Stimulated activated CD8-positive, alpha-beta memory T cell treated with anti-CD3 and anti-CD28 coated beads, Interleukin-4, amount 100 ng/mL, for 4 hours (primary cell): ENCODE measurements at places on chromosomes 1 and 21.

DNA sequence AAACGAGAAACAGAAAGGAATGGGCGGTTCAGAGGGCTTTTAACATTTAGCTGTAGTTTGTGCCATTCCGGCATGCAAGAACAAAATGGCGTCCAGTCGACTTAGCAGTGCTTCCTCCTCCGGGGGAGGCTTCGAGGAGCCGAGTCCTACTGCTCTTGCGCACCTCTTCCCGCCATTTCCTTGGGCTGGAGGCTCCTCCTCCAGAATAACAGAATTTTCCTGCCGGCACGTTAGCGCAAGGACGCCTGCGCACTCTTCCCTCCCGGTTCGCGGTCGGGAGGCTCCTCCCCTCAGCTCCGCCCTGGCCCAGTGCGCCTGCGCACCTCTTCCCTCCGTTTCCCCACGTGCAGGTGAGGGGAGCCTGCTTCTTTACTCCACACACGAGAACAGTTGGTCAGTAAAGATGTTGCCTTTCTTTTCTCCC is 1.0 kb downstream of the DMRTB1 start:
- no peak for DNase-seq

- DNase-seq = no peak
Observed at GRCh38 chr1:112906150-112906698, 49.8 kb downstream of the SLC16A1 start.

DNA sequence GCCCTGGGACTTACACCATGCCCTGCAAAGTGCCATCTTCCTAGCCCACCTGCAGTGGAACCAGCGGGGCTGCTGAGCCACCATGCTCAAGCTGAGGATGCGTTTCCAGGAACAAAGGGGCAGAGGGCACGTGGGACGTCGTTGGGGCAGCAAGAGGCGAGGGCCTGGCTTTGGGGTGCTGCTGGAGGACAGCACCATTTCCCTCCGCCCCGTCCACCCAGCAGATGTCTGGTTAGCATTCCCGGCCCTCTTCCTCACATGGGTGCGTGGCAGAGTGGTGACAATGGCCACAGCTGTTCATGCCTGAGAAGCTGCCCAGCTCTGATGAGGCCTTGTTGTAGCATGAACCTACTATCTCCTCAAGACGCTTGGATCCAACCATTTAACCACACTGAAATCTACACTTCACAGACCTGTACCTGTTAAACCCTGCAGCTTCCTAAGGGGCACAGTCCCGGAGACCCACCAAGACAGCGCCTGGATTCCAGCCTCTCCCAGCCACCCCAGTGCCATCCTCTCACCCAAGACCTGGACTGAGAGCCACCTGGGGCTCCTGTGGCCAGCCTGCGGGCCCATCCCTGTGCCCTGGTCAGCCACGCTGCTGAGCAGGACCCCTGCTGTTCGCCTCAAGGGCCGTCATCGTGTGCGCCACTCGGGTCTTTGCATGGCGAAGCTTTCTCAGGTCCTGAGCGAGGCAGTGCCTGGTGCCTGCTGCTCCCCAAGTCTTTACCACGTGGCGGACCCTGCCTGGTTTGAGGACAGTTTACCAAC is 33.2 kb downstream of the SLC45A1 start:
- no peak for DNase-seq

DNA sequence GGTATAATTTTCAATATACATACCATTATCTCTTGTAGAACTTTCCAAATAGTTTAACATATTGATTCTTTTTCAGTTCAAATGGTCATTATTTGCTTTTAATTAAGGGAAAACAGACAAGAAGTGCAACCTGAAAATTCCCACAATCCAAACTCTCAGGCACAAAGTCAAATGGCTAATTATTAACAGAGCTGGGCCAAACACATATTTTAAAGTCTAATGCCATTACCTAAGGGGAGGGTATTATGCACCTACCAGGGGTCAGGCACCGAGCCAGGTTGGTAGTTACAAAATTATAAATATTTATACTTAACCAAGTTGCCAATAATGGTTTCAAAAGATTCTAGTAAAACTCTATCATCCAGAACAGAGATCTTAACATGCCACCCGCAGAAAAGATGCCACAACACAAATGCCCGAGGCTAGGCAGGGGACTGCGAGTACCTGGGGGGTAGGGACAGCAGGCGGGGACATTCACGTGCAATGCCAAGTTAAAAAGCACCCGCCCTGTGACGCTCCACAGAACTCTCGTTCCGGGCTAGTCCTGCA is 15.0 kb downstream of the LBR start:
- no peak for DNase-seq

DNA sequence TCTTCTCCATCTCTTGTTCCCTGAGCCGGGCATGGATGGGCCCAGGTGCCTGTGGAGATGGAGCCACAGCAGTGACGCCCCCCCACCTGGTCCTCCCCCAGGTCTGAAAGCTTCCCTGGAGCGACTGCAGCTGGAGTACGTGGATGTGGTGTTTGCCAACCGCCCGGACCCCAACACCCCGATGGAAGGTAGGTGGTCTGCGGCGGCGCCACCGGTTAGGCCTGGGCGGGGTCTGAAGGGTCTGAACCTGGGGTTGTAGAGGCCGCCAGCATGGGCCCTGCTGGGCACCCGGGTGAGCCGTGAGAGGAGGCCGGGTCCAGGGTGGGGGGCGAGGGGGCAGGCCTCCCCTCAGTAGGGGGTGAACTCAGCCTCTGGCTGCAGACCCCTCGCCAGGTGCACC is 44.6 kb downstream of the KCNAB2 start:
- no peak for DNase-seq

- DNase-seq = no peak
Observed at GRCh38 chr1:193183019-193183627, 3.3 kb downstream of the B3GALT2 start.

- no peak for DNase-seq
Observed at GRCh38 chr1:117564227-117565075, 41.4 kb upstream of the TENT5C start.

- no peak for DNase-seq
Observed at GRCh38 chr1:174789399-174789798, 210.3 kb upstream of the CACYBP start.

GRCh38 chr1:65894738-65895605 is 102.3 kb downstream of the PDE4B start:
- DNase-seq = no peak

DNA sequence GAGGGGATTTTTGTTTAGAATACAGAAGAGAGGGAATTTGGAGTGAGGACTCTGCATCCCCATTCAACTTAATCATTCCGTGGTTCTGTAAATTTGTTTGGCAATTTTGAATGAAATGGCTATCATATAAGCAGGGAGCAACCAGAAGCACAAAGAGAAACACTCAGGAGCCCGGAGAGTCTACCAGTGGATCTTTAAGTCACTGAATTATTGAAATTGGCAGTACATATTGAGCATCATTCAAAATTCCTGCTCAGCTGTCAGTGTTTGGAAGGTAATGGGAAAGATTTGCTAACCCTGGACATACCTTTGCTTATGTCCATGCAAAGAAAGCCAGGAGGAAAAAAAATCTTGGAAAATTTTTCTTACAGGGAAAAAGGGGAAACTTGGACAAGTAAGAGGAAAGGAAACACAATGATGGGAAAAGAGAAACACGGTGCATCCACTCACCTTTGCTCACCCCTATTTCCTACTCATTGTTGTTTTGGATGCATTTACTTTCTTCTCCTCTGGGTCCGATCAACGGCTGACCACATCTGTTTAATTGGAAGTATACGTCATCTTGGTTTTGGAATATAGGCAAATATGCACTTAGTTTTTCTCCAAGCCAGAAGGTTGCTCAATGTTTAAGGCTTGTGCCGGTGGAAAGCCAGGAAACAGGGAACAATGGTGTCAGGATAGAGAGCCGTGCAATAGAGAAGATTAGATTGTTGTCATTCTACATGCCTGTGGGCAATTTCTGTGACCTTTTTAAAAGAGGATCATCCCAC is 243.0 kb upstream of the LYPLAL1 start:
- DNase-seq = no peak

DNA sequence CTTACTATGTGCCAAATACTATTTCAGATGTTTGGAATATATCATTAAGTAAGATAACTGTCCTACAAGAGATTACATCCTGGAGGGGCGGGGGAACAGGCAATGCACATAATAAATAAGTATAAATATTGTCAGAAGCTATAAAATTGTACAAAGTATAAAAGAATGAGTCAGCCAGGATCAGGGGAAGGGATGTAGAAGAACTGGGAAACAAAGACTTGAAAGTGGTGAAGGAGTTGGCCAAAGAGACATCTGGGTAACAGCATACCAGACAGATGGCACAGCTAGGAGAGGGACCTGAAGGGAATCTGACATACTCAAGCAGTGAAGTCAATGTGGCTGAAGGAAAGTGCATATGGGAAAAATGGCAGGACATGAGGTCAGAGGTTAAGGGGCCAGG is 53.9 kb downstream of the CYYR1 start:
- DNase-seq = no peak

DNA sequence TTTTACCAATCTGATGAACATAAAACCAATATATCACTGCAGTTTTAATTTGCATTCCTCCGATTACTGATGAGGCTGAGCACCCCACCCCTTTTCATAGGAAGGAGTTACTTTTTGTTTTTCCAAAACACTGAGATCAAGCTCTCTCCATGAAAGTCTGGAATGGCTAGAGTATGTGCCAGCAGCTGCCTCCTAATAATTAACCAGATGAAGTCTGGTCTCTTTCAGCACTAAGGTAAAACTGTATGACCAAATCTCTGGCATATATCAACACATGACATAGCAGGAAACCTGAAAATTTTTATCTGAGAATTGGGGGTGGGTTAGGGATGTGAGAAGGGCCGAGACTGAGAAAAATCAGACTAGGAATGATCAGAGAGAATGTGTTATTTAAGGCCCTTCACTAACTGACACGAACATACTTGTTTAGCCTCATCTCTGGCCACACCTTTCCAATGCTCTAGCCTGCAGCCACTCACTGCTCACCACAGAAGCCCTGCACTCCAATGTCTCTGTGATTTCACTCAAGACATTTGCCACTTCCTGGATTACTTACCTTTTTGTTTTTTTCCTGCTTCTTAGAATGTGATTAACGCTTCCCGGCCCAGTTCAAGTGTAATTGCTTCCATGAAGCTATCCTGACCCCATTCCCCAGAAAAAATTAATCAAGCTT is 34.7 kb downstream of the WASF2 start:
- DNase-seq = no peak

GRCh38 chr21:28325618-28326017 is 667.1 kb downstream of the LTN1 start:
- DNase-seq = no peak

DNA sequence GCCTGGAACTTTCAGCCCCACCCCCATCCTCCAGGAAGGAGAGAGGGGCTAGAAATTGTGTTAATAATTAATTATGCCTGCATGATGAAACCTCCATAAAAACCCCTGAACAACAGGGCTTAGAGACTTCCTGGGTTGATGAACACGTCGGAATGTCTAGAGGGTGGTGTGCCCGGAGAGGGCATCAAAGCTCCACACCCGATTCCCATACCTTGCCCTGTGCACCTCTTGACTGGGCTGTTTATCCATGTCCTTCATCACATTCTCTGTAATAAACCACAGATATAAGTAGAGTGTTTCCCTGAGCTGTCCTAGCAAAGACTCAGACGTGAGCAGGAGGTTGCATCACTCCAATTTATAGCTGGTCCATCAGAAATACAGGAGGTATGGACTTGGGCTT is 624.0 kb downstream of the NPHP4 start:
- no peak for DNase-seq

- DNase-seq = no peak
Observed at GRCh38 chr1:226563666-226564065, 15.1 kb downstream of the STUM start.

DNA sequence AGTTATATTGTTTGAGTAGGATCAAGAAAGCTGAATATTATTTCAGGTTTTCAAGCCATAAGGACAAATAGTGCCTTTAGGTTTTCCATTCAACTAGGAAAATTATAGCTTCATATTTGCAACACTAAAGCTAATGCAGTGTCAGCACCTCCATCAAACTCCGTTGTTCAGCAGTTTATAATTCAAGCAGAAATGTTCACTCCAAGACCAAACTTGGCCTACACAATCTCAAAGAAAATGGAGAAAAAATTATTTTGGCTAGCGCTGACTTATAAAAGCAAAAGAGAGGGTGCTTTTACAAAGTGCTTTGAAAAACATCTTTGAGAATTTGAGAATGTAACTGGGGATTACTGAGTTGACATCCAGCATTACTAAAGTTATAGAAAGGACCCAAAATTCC is 1.4 kb downstream of the SPAG17 start:
- no peak for DNase-seq

- no peak for DNase-seq
Observed at GRCh38 chr1:162035241-162035640, 11.6 kb upstream of the OLFML2B start.

GRCh38 chr21:44813727-44814126 is 4.1 kb downstream of the SUMO3 start:
- no peak for DNase-seq

DNA sequence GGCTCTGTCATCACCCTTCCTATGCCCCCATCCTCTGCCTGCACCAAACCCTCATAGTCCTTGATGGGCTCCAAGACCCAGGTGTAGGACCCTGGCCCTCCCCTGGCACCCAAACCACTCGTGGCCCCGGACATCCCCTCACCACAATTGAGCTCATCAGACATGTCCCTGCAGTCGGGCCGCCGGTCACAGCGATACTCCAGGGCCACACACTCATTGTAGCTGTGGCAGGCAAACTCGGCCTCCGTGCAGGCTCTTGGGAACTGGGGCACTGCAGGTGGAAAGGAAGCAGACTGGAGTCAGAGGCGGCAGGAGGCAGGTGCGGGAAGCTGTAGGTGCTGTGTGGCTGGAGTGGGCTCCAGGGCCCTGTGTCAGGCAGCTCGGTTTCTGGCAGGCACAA is 49.3 kb downstream of the HSPG2 start:
- DNase-seq = no peak

DNA sequence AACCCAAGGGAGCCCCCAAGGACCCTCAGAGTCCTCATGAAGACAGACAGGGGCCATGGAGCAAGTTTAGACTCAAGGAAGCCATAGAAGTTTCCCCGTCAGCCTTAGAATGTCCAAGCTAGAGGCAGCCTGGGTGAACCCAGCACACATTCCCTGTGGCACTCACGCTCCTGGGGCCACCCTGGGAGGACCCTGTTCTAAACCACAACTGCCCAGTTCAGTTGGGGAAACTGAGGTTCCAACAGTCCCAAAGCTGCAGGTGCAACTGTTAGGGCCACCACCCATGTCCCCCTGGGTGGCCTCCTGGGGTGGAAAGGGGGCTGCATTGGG is 9.3 kb downstream of the WNT3A start:
- DNase-seq = no peak

DNA sequence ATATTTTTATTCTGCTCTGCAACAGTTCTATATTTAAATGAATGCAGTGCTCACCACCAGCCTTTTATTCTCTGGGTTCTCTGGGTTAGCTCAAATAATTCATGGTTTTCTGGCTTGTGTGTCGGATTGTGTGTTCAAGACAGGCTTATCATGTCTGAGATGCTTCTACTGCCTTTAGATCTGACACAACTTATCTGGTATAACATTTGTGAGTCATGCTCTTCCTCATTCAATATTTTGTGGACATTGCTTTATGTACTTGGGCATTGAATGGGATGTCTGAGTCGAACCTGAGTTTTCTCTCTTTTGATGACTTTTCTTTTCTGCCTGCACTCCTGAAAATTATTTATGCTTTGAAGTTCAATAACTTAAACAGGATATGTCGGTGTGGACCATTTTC is 17.6 kb upstream of the PKP1 start:
- DNase-seq = no peak

- no peak for DNase-seq
Observed at GRCh38 chr1:235277709-235278108, 50.3 kb downstream of the ARID4B start.

GRCh38 chr1:196143602-196144342 is 464.5 kb downstream of the KCNT2 start:
- DNase-seq = no peak
